ENCODE measurements at places on chromosomes 12 and 14.

- DNase-seq: peak; percentile 98
Measured at GRCh38 chr14:96104469-96105057, 65.4 kb downstream of the C14orf132 start.

DNA sequence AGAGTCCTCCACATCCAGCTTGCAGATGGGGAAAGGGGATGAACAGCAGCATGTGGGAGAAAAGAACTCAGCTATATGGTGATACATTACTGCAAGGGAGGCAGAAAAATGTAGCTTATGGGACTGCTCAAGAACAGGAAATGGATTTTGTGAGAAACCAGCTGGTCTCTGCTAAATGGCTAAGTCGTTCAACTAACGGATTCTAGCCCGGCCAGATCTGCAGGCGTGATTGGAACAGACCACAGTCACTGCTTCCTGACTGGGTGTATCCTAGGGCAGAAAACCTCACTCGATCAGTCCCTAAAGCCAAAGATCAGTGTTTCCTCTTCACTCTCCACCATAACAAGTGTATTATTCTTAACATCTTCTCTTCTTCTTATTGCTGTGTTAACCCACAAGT, 8.1 kb upstream of the PTGDR start:
- DNase-seq: no peak

- no peak for DNase-seq
Measured at GRCh38 chr12:22209422-22209821, 125.1 kb downstream of the ST8SIA1 start.

- peak; percentile 31 for DNase-seq
Measured at GRCh38 chr12:7907009-7907408, 29.0 kb downstream of the SLC2A3 start.

GRCh38 chr12:120362516-120363273, 6.3 kb downstream of the MSI1 start:
- DNase-seq: no peak

DNA sequence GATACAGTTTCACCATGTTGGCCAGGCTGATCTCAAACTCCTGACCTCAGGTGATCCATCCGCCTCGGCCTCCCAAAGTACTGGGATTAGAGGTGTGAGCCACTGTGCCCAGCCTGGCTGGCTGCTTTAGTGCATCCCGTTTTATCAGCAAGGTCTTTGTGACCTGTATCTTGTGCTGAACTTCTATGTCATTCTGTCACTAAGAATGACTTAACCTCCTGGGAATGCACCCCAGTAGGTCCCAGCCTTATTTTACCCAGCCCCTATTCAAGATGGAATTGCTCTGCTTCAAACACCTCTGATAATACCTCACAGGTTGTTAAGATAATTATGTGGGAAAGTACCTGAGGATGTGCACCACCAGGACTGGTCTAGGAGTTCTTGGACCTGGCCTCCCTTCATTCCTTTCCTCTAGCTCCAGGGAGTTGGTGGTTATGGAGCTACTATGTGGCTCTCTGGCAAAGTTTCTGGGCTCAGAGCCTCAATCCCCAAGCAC, 26.1 kb upstream of the JPH4 start:
- DNase-seq: no peak

DNA sequence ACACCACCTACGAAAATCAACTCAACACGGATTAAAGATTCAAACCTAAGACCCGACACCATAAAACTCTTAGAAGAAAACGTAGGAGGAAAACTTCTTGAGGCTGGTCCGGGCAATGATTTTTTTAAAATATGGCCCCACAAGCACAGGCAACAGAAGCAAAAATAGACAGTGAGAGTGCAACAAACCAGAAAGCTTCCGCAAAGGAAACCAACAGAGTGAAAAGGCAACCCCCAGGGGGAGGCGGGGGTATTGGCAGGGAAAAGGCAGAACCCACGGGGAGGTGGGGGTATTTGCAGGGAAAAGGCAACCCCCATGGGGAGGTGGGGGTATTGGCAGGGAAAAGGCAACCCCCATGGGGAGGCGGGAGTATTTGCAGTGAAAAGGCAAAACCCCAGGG, 20.5 kb upstream of the FBRSL1 start:
- no peak for DNase-seq

- DNase-seq: peak; percentile 45
Measured at GRCh38 chr14:34354556-34354955, 107.5 kb downstream of the SPTSSA start.

GRCh38 chr12:77160931-77161330, 95.6 kb upstream of the E2F7 start:
- DNase-seq: peak; percentile 25

DNA sequence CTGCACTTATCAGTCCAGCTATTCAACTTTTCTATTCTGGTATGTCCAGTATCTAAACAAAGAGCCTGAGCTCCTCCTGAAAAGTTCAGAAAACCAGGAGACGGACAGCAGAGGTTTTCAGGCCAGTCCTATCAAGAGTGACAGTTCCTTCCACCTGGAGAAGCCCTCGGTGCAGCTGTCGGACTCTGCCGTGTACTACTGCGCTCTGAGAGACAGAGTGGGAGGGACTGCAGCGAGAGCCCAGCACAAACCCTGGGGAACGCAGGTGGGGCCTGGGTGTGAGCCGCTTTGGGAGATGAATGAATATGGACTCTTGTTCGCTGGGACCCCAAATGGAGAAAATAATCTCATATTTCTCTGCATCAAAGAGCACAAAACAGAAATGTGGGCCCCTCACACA, 329.8 kb upstream of the OR4E1 start:
- no peak for DNase-seq

DNA sequence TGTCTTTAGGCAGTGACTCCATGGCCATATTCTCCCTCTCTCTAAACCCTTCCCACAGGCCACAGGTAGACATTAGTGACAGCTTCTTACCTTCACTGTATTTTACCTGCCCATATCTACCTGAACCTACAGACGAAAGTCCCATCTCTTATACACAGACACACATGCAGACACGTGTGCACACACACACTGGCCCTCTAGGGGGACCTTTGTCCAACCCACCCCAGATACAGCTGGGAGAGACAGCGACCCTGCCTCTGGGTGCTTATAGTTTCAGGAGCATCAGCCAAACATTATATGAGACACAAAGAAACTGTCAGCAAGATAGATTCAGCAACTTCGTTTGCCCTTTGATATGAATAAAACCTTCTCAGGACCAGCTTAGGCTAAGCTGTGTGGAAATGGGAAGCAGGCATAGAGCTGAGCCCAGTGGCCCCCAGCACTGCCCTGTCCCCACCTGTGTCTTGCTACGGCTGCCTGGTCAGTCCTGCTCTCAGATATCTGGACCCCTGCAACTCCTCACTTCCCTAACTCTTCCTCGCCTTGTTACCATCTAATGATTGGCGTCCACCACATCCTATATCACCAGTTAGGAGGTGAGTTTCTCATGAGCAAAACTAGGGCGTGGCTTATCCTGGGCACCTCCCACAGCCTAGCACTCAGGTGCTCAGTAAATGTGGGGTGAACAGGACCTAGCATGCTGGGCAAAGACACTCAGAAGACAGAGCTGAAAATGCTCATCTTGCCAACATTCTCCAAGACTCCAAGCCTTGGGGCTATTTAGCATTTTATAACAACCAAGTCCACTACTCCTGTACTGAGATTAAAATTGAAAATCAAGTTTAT, 12.0 kb upstream of the CD9 start:
- DNase-seq: no peak

DNA sequence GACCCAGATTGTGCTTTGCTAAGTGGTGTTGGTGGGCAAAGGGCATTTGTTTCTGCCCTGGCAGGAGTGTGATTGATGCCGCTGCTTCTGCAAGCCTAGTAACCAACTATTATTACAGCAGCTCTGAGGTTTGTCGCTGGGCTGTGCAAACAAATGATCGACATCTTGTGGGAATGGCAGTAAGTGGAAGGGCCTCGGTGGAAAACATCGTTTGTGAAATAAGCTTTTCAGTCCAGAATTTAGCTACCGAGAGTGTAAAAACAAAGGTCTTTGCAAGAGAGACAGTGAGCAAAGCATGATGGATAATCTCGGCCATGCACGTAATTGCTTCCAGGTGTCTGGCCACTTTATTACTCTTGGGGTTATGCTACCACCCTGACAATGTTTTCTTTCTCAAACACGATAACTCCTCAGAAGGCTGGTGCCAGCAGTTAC, 397.7 kb upstream of the PRICKLE1 start:
- DNase-seq: peak; percentile 60

DNA sequence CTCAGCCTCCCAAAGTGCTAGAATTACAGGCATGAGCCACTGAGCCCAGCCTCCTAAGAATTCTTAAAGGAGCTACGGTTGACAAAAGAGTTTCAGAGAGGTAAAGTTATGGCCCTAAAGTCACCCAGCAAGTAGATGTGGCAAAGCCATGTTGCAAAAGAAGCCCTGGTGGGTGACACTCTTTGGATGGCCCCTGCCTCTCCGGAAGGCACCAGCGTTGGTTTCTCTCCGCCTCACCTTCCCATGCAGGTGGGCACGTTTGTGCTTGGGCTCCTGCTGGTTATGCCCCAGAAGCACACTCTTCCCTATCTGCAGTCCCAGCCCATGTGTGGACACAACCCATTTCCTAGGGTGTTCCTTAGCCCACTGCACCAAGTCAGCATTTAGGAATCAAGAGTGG, 9.5 kb upstream of the SERPINA3 start:
- no peak for DNase-seq
